ENCODE measurements at places on chromosomes 1 and 21. TPM values are rescaled to one million over a fixed set of nuclear protein-coding genes. Genes with fewer than 3 reads are reported as not detected.

- peak; percentile 92 for DNase-seq
These were observed at the start of gene PHLDA3 for GRCh38 chr1:201468844-201469644. Gene PHLDA3 (minus strand): TSS chr1:201469188. CDS start chr1:201468786, 402 bp downstream.

DNA sequence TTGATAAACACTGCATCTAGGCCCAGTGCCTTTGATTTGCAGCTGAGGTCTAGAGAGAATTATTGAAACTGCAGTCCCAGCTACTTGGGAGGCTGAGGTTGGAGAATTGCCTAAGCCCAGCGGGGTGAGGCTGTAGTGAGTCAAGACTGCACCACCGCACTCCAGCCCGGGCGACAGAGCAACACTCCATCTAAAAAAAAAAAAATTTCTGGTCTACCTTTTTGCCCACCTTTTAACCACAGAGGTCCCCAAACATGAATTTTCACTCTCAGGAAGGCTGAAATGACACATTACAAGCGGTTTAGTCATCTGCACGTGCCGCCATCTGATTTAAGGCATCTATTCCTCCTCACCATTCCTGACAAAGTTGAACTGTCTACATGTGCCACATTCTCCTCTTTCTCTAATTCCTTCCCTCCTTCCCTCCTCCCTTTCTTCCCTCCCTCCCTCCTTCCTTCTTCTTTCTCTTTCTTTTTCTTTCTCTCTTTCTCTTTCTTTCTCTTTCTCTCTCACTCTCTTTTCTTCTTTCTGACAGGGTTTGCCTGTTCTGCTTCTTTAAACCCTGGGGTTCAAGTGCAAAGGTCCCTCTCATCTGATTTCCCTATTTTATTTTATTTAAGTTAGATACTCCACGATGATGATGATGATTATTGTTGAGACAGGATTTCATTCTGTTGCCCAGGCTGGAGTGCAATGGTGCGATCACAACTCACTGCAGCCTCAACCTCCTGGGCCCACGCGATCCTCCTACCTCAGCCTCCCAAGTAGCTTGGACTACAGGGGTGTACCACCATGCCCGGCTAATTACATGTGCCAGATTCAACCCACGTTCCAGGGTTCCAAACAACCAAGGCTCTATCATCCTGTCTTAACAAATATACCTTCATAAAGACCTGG, 3.0 kb upstream of the SOD1 start:
- DNase-seq: no peak

DNA sequence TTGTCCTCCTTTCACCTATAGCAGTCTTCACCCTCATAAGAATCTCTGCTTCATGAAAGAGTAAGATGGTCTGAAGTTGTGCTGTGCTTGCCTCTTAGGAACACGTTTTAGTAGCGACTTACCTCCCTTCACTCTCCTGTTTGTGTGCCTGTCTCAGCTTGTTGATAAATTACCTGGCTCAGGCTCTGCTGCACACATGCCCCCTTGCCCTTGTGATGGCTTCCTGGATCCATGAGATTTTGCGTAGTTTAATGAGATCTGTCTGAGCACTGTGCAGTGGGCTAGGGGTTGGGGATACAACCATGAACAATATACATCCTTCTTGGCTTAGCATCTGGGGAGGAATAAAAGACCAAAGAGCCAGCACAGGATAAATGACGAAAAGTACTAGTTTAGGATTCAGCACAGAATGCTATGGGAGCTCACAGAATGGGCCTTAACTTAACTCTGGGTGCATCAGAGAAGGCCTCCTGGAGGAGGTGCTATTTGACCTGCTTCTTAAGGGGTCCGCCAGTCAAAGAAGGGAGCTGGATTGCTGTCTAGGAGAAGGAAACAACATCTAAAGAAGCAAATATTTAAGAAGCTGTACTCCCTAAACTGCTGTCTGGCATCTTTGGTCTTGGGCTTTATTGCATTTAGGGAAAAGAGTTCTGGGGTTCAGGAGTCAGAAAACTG, 175.7 kb upstream of the PLXNA2 start:
- DNase-seq: no peak

DNA sequence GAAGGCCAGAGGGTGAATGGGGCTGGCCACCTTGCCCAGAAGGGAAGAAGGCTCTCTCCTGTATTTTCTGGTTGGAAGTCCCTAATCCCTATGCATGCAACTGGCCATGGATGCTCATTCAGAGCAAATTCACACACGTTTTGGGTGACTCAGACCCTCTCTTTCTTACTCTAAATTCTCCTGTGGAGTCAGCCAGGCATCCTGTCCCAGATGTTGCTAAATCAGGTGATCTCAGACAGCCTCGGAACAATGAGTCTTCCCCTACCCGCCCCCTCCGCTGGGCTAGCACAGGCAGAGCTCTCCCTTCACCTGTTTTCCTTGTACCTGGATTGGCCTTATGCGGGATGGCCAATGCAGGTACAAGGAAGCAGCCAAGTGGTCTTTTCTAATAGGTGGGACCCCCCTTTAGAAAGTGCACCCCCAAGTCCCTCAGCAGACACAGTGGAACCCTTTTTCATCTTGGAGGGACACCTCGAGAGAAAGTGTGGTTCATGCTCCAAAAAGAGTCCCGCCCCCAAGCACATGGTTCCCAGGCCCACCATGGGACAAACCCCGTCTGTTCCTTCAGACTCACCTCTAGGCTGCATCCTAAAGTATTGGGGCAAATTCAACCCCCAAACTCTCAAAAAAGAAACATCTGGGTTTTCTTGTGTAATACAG, 8.6 kb downstream of the S100A6 start:
- no peak for DNase-seq

Gene TNNI3K
- 2.7 TPM for total RNA-seq
